ENCODE measurements at places on chromosomes 16 and 17. TPM values are rescaled to one million over a fixed set of nuclear protein-coding genes. Genes with fewer than 3 reads are reported as not detected.

Gene PIK3R5
- 8.8 TPM for total RNA-seq

Gene TELO2
- total RNA-seq, result 29.3 TPM

Gene PRDM7
- not detected for total RNA-seq

Gene GP1BA
- not detected for total RNA-seq

Gene TAT
- total RNA-seq, result not detected

DNA sequence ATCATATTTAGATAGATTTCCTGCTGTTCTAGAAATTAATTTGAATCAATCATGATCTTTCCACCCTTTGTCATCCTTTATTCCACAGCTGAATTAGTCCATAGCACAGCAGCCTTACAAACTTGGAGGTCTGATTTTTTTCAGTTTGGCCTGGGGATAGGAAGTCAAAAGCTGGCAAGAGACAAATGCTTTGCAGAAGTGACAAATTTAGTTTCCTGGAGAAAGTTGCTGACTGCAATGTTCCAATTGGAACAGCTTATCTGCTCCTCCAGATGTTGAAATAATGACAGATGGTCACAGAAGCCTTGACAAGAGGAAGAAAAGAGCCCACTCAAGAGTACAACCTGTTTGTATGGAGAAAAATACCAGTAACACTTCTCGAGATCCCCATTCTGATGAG, 1276.1 kb upstream of the CDH8 start:
- DNase-seq, result no peak
- no peak overlapping the region for H3K4me3 ChIP-seq
- H3K27ac ChIP-seq, result no peak overlapping the region
- no peaks in the 10 kb centered on the region for H3K27me3 ChIP-seq
- H3K4me1 ChIP-seq, result no peaks in the 10 kb centered on the region
- no peaks in the 10 kb centered on the region for H3K36me3 ChIP-seq

Gene CCL4
- 3.2 TPM for total RNA-seq

DNA sequence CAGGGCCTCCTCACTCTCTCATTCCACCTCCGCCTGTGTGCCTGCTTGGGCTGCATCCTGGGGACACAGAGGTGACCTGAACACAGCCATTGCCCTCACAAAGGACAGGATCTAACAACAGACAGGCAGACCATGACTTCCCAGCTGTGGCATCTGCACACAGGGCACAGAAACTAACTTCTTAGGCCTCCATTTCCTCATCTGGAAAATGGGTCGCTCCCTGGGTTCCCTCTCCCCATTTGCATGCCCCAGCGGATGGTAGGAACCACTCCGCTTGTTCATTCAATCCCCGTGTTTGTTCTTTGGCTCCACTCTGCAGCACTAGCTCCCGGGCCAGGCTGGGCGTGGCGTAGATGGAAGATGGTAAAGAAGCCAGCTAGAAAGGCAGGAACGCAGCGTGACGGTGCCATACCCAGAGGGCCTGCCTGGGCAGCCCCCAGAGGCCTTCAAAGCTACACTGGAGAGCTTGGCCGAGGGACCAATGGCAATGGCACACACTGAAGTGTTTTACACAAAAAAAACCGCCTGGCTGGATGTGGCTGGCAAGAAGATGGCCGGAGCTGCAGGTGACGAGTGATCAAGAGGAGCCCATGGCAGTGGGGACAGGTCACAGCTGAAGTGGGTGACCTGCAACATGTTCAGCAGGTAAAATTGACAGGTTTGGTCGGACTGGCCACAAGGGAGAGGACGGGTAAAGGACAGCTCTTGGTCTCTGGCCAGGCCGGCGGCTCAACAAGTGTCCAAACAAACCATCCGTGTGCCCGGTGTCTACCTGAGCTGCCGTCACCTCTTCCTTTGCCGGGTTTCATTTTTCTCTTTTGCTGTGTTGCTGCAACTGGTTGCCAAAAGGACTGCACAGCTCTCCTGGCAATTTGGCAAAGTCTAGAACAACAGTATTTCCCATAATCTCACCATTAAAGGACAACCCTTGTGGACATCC, 66.9 kb downstream of the SOCS1 start:
- no peak for DNase-seq
- H3K4me3 ChIP-seq, result no peak overlapping the region
- no peaks in the 10 kb centered on the region for H3K27me3 ChIP-seq
- no peak overlapping the region for H3K27ac ChIP-seq

DNA sequence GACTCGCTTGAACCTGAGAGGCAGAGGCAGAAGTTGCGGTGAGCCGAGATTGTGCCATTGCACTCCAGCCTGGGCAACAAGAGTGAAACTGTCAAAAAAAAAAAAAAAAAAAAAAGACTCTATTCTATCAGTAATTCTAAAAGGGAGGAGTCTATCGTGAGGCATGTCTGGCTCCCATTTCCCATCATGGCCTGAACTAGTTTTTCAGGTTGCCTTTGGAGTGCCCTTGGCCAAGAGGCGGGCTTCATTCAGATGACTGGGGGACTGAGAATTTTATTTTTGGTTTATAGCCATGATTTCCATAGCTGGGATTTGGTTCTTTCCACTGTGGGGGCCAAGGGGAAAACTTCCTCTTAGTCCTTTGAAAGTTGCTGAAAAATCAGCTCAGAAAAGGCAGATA, 3.5 kb upstream of the SNX29 start:
- no peak overlapping the region for H3K27ac ChIP-seq
- H3K27me3 ChIP-seq, result no peaks in the 10 kb centered on the region
- no peak overlapping the region for H3K4me3 ChIP-seq
- H3K4me1 ChIP-seq, result peaks cover 10% of the 10 kb centered on the region
- no peaks in the 10 kb centered on the region for H3K36me3 ChIP-seq

Gene ZNF821
- total RNA-seq, result 8.2 TPM

DNA sequence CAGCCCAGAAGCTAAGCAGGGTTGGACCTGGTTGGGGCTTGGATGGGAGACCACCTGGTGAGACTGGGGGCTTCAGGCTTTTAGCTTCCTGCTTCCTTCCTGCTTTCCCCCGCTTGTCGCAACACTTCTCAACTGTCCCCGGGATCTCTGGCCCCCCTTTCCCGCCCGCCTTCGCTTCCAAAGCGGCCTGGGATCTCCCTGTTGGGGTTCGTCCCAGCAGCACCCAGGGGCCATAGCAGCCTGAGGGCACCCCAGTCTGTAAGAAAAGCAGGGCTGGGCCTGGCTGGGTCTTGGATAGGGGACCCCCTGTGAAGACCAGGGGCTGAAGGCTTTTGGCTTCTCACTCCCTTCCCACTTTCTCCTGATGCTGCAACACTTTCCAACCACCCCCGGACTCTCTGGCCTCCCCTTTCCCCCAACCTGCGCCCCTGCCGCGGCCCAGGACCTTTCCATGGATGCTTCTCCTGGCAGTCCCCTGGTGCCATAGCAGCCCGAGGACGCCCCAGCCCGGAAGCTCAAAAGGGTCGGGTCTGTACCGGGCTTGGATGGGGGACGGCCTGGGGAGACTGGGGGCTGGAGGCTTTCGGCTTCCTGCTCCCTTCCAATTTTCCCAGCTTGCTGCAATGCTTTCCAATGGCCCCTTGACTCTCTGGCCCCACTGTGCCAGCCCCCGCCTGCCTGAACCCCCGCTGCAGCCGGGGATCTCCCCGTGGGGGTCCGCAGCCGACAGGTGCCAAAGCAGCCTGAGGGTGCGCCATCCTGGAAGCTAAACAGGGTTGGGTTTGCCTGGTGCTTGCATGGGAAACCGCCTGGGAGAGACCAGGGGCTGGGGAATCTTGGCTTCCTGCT, 2276.2 kb downstream of the TP53TG3F start:
- H3K27me3 ChIP-seq, result no peaks in the 10 kb centered on the region
- no peak for DNase-seq
- no peaks in the 10 kb centered on the region for H3K36me3 ChIP-seq
- no peak overlapping the region for H3K27ac ChIP-seq
- no peak overlapping the region for H3K4me3 ChIP-seq

- no peaks in the 10 kb centered on the region for H3K27me3 ChIP-seq
- no peak for DNase-seq
- H3K36me3 ChIP-seq, result no peaks in the 10 kb centered on the region
- H3K4me1 ChIP-seq, result peaks cover 15% of the 10 kb centered on the region
Observed at GRCh38 chr17:81217491-81217890, 5.3 kb downstream of the CEP131 start.
